ENCODE measurements at places on chromosomes 12 and 14.

DNA sequence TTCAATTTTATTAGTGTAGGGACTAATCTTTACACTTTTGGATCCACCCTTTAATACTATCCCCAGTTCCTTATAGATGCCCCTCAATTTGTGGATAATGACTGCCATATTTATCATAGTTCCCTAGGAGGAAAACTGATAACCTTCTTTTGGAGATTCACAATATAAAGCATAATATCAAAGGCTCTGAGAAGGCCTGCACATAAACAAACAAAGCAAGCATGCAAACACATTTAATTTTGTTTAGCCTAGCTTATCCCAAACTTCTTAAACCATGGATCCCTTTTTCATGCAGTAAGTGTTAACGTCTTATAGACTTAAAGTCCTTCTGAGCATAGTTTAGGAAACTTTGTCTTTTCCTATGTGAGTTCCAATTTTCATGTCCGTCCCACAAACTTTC lies 290.4 kb upstream of the TBX3 start:
- no peak for DNase-seq

DNA sequence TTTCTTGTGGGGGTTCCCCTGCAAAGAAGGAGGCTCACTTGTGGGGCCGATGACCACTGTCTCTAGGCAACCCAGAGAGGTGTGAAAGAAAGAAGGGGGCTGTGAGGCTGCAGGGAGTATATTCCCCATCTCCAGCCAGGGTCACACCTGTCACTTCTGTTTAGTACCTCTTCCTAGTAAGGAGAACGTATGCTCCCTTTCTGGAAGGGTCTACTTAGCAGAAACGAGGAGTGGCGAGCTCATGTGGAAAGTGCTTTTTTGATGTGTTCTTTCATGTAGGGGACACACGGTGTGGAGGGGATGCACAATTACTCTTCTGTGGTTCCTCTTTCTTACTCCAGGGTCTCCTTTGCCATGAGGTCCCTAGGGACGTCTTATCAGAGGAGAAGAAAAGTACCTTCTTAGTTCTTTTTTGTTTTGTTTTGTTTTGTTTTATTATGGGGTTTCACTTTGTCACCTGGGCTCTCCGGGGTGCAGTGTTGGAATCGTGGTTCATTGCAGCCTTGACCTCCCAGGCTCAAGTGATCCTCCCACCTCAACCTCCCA lies 58.3 kb downstream of the PRKCH start:
- DNase-seq: no peak

- no peak for DNase-seq
Measured at GRCh38 chr12:104963757-104964156, 5.7 kb upstream of the SLC41A2 start.

DNA sequence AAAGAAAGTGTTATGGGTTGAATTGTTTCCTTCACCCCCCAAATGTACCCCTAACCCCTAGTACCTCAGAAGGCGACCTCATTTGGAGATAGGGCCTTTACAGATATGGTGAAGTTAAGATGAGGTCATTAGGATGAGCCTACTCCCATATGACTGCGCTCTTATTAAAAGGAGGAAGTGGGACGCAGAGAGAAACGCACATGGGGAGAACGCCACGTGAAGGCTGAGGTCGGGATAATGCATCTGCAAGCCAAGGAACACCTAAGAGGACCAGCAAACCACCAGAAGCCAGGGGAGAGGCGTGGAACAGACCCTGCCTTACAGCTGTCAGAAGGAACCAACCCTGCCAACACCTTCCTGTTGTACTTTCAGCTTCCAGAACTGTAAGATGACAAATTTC lies 1.7 kb upstream of the NRIP2 start:
- DNase-seq: no peak

GRCh38 chr12:121232163-121232562 lies 22.2 kb downstream of the P2RX4 start:
- DNase-seq: no peak

- DNase-seq: no peak
Measured at GRCh38 chr12:107058190-107058589, 35.2 kb downstream of the CRY1 start.

GRCh38 chr14:99128185-99128584 lies 143.8 kb downstream of the BCL11B start:
- no peak for DNase-seq

GRCh38 chr14:68370057-68370360 lies 422.9 kb downstream of the ZFP36L1 start:
- DNase-seq: no peak

GRCh38 chr12:6116471-6117021 lies 7.9 kb downstream of the VWF start:
- DNase-seq: no peak

DNA sequence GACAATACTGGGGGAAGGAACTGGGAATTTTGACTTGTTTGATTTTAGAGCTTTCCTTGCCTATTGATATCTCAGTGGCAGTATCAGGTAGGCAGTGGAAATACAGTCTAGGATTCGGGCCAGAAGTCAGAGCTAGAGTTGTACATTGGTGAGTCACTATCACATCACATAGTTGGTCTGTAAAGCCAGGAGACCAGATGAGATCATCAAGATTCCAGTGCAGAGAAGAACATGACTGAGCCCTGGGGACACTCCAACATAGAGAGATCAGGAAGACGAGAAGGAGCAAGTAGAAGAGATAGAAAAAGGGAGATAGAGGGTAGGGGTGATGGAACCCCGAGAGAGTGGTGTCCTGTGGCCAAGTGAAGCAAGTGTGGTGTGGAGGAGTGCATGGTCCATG lies 46.6 kb upstream of the NR1H4 start:
- DNase-seq: no peak

GRCh38 chr12:130969223-130969622 lies 15.5 kb downstream of the ADGRD1 start:
- no peak for DNase-seq

GRCh38 chr12:20601668-20602280 lies 93.4 kb upstream of the SLCO1C1 start:
- no peak for DNase-seq

- no peak for DNase-seq
Measured at GRCh38 chr12:57047981-57048380, 1.9 kb downstream of the MYO1A start.

GRCh38 chr12:63124778-63125177 lies 26.2 kb downstream of the AVPR1A start:
- no peak for DNase-seq

- DNase-seq: no peak
Measured at GRCh38 chr12:76569685-76570604, 10.4 kb upstream of the OSBPL8 start.

GRCh38 chr14:106393742-106394141 lies 867.4 kb downstream of the TMEM121 start:
- DNase-seq: no peak

- DNase-seq: no peak
Measured at GRCh38 chr12:97862072-97862471, 399.5 kb downstream of the RMST start.

GRCh38 chr12:53097564-53098353 lies at the start of gene IGFBP6:
Gene IGFBP6 (plus strand): TSS chr12:53097667. CDS start chr12:53097718, 51 bp downstream.
- DNase-seq: peak; percentile 55

GRCh38 chr12:7439579-7440505 lies 4.1 kb downstream of the CD163L1 start:
- DNase-seq: peak; percentile 7

- no peak for DNase-seq
Measured at GRCh38 chr12:124752437-124753227, 111.0 kb downstream of the SCARB1 start.

GRCh38 chr12:40144023-40144422 lies 38.1 kb upstream of the SLC2A13 start:
- no peak for DNase-seq

DNA sequence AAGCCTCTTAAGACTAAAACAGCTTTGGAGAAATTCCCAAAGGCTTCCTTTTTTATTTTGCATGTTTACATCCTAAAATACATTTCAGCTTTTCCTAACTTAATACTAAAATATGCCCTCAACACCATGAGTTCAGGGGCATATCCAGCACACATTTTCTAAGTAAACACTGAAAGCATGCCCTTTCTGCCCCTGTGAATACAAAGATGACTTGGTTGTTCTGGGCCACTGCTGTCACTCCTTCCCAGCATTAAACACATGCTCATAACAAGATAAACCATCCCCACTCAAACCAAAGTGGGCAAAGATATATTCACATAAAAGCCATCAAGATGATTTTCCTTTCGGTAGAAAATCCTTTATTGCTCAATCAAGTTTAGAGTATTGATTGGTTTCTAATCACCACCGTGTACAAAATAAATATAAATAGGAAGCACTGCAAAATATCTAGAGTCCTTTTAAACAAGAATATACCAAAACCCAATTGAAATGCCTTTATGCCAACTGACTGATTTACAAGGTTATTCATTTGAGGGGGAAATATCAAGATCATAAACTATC lies 1.9 kb downstream of the CCNB1IP1 start:
- no peak for DNase-seq

DNA sequence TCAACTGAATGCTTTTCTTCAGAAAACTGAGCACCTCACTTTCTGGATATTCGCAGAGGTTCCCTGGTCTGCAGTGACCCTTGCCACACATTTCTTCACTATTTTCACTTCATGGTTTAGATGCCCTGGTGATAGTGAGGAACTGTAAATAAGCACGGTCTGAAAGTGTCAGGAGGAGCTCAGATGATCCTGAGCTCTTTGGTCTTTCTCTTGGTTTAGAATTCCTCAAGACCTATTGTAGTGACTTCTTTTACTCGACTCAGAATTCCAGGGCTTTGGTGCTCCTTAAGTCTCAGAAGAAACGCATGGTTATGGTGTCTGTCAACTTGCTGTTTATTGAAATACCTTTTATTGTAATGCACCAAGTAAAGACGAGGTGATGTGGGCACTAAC lies 84.0 kb downstream of the SAMD4A start:
- DNase-seq: no peak

DNA sequence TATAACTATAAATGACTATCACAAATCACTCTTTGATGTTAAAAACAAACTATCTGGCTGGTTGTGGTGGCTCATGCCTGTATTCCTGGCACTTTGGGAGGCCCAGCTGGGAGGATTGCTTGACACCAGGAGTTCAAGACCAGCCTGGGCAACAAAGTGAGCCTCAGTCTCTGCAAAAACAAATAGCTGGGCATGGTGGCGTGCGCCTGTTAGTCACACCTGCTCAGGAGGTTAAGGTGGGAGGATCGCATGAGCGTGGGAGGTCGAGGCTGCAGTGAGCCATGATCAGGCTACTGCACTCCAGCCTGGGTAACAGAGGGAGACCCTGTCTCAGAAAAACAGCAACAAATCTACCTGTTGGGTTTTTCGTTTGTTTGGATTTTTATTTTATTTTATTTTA lies 5.4 kb downstream of the TXNRD1 start:
- DNase-seq: peak; percentile 9

DNA sequence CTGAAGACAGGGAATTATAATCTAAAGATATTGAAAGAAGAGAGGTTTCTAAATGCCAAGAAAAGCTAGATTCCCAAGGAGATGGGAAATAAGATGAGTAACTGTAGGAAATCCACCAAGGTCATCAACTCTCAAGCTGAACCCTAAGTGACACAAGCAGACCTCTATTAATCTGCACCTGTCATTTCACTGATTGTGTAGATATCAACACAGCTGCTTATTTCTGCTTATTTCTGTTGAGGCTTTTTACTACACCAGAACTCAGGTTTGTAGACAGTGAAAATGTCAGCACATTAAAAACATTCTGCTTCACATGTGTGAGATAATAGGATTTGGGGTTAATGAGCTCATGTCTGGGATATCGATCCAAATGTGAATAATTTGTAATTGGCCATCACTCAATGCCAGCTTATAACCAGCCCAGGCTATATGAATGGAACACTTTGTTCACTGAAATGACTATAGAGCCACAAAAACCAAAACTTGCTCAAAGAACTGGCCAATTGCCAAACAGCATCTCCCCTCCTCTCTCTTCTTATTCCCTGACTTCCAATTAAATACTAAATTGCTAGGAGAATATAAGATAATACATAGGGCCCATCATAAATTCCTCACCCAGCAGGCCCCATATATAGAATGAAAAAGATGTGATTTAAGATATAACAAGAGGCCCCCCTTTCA lies 188.7 kb upstream of the ARID2 start:
- no peak for DNase-seq

GRCh38 chr12:47110718-47111391 lies 31.1 kb upstream of the AMIGO2 start:
- DNase-seq: no peak

DNA sequence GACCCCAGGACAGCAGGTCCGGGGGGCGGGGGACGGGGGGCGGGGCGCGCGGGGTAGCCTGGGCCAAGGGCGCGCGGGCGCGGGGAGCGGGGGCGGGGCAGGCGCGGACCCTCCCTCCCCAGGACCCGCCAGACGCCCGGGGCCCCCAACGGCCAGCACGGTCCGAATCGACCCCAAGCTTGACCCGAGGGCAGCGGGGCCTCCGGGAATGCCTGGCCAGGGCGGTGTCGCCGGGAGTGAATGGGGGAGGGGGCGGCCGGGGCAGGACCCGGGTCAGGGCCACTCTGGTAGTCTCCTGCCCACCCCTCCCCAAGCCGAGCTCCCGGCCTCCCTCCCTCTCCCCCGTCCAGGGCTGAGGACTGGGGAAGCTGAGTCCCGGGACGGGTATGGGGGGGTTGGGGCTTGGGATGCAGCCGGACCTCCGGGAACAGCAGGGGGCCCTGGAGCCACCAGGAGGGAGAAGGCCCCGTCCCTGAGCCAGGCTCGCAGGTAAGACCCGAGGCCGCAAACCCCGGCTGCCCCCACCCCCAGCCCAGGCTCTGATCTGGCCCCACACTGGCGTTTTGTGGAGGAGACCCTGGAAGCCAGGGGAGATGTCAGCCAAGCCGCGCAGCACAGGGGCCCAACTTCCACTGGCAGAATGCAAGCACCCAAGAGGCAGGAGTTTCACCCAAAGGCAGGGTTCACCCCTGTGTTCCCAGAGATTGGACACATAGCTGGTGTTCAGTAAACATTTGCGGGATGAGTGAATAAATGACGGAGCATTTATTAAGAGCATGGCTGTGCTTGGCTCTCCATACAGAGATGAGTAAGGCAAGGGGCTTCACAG lies 545 bp upstream of the GALNT9 start:
- no peak for DNase-seq

- no peak for DNase-seq
Measured at GRCh38 chr12:69972136-69972535, 147.1 kb downstream of the MYRFL start.
